Suppressor macrophage treated with lipopolysaccharide for 1 hour (primary cell): ENCODE measurements at places on chromosomes 12 and 14.

GRCh38 chr14:61187196-61187905, 93.8 kb downstream of the TMEM30B start:
- no peak for DNase-seq

DNA sequence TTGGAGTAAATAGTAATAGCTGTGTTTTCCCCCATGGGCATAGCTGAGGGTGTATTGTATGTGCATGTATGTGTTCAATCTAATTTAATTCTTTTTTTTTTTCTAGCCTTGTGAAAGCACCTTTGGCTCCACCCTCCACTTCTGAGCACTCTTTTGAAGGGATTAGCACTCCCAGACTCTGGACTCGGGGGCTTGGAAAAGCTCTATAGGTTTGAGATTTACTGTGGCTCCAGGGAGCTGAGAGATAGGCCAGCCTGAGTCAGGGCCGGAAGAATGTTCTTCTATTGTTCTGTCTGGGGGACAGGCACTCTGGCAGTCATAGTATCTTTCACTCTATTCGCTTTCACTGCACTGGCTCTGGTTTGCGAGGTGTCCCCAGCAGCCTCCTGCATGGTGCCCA, 540.0 kb upstream of the TBX3 start:
- DNase-seq = no peak

GRCh38 chr14:92520102-92521057, 6.8 kb downstream of the RIN3 start:
- no peak for DNase-seq

DNA sequence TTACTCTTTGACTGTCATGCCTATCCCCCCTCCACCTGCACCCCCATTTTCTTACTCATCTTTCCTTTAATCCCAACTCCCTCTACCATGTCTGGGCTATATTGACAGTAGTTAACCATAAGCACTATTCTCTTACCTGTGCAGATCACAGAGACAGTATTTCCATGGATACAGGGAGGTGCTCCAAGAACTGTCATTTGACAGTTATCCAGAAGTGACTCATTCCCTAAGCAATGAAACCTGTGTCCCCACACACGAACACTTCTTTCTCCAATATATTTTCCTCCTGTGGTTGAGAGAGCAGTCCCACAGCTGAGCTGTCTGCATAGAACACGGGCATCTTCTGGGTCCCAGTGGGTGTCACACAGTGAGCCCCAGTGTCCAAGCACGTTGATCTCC, 68.8 kb downstream of the CD163L1 start:
- no peak for DNase-seq

DNA sequence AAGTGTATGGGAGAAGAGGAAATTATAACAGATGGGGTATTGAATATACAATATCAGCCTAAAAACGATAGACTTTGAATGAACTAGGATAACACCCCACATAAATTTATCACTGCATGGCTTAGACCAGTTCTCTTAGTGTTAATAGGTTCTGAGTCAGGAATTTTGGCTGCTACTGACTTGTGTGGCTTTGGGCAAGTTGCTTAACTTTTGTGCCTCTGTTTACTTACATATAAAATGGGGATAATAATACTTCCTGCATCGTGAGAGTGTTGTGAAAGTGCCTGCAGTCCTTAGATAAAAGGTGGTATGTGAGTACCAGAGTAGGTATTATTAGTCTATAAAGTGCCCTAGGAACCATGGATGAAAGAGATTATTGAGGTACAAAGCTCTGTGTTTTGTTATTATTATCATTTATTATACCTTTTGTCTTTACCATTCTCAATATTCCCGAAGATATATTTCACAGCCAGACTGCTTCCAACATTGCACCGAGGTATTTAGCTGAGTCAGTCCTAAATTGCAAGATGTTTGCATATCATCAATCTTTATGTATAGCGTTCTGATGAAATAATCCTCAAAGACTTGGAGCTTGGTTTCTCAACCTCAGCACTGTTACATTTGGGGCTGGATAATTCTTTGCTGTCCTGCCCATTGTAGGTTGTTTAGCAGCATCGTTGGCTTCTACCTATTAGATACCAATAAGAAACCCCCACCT, 2.3 kb upstream of the PAWR start:
- no peak for DNase-seq

- no peak for DNase-seq
Observed at GRCh38 chr12:24255920-24256665, 306.6 kb upstream of the SOX5 start.
